Pulmonary artery endothelial cell (primary cell): ENCODE measurements at places on chromosomes 11 and 22.

DNA sequence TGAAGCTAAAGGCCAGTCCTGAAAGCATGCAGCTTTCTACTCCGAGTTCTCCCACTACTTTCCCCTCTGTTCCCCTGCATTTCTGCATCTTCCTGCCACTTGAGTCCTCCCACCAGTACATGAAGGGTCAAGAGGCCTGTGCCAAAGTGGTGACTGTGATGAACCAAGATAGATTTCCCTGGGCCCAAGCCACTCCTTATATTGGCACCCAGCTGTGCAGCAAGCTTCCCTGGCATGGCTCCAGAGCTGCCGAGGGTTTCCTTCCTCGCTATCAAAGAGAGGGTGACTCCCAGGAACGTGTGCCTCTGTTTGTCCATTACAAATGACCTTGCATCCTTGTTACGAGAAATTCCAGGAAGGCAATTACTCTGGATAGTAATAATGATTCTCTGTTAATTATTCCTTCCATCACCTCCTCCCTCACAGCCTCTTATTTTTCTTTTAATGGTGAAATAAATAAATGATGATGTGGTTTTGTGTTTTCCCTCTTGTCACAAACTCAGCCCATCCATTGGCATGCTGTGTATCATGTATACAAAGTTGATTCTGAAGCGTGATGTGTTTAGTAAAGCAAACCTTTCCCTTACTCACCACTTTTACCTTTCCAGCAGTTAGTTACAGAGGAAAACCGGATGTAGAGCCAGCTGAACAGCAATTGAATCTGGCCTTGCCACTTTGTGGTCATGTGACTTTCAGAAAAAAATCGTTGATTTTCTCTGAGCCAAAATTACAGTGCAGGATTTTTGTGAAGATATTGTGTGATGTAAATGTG is 8.3 kb downstream of the SRSF8 start:
- no peak for DNase-seq

DNA sequence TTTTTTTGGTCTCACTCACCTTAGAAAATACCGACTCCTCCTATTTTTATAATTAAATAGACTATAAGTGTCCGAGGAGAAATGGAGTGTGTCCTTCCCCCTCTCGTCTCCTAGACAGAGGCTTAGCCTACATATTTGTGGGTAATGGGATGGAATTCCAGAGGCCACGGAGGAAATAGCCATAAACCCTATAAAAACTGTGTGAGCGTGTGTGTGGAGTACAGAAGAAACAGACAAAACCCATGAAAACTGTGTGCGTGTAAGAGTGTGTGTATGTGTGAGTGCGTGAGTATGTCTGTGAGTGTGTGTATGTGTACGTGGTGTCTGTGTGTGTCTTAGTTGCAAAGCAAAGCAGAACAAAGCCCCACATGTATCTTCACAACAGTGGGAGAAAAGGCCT is 883.5 kb downstream of the OPCML start:
- no peak for DNase-seq

GRCh38 chr11:84685976-84686375 is 941.2 kb downstream of the DLG2 start:
- no peak for DNase-seq

- no peak for DNase-seq
Observed at GRCh38 chr22:41198027-41198580, 7.0 kb upstream of the L3MBTL2 start.

DNA sequence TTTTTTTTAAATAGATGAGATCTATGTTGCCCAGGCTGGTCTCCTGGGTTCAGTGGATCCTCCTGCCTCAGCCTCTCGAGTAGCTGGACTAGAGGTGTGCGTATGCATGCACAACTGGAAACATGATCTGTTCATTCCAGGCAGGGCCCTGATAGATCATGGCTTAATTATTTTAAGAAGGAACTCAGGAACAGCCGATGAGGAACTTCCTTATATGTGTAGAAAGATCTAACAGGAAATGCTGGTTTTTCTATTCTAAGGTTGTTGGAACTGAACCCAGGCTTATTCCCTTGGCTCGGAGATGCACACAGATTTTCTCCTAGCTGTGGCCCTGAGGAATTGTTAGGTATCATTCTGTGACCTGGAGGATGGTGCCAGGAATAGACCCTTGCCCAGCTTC is 32.4 kb downstream of the SPECC1L start:
- DNase-seq = no peak

DNA sequence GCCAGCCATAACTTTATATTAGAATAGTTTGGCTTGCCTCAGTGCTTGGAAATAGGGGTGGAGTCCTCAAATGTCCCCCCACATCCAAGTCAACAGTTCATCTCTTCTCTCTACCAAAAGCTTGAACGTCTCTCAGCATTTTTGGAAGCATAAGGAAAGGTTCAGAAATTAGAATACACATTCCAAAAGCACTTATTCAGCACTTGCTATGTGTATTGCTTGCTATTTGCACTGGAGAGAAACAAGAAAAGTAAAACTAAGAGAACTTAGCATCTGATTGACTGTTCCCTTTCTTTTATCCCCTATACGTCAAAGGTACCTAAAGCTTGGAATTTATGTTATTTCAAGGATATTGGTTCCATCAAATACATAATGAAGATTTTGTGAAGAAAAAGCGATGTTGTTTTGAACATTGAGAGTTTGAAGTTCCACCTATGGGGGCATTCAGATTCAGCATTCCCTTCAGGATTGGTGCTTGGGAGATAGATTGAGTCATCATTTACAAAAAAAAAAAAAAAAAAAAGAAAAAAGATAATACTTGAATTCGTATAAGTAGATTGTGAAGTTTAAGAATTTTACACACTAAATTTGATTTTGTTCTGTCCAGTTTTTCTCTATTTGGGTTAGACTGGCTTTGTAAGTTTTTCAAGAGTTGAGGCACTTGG is 1.3 kb downstream of the TBRG1 start:
- DNase-seq = no peak

DNA sequence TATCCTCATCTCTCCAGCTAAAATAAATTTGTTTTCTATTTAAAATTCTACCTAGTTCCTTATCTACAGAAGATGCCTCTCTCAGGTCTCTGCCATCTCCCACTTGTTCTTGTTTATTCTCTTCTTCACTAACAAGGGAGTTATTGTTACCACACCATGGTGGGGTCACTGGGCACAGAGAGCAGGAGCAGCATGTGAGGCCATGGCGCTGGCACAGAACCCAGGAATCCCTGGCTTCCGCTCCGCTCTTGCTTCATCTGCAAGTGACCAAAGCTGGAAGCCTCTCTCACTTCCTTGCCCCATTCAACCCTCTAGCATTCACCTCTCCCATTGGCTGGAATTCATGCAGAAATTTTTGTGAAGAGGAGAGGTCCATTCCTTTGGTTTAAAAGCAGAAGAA is 190.7 kb upstream of the NCAM1 start:
- DNase-seq = no peak

GRCh38 chr11:18723991-18724390 is 2.0 kb downstream of the IGSF22 start:
- DNase-seq = no peak

GRCh38 chr11:83063073-83063754 is 8.5 kb downstream of the RAB30 start:
- no peak for DNase-seq

DNA sequence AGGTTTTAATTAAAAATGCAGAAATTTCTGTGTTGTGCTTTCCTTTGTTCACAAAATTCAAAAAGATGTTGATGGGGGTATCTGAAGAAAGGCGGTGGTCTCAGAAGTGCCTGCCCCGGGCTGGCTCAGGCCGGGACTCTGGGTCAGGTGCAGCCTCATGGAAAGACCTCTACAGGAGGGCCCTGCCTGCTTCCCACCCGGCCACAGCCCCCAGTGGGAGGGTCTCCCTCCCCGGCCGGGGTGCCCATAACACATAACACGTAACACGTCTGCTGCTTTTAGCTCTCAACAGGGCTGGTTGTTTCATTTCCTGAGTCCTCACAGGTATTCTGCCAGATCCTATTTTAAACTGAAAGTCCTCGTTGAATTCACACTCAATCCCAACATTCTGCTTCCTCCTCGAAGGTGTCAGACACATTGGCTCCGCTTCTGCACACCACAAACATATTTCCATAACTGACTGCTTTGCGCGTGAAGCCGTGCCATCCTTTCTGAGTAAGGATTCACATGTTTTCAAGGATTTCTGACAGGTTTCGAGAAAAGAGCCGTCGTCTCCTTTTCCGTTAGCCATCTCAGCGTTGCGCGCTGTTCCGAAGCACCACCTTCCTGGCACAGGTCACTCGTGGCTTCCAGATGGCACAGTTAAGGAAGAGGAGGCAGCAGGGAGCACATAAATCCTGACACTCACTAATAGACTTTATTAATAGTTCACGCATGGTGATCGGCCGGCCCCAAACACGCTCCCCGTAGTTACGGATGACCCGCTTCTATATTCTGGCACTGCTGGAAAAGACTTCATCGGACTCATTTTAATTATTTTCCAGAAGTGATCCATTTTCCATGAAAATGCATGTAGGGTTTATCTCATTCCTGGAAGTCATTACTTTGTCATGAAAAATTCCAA is 569.3 kb downstream of the BRD1 start:
- no peak for DNase-seq

- no peak for DNase-seq
Observed at GRCh38 chr11:24567380-24567779, 70.5 kb downstream of the LUZP2 start.

- DNase-seq = no peak
Observed at GRCh38 chr22:32480238-32480637, 5.6 kb downstream of the FBXO7 start.

- no peak for DNase-seq
Observed at GRCh38 chr11:128604723-128605122, 17.4 kb upstream of the ETS1 start.

- DNase-seq = no peak
Observed at GRCh38 chr11:17116117-17116516, 38.6 kb upstream of the RPS13 start.

DNA sequence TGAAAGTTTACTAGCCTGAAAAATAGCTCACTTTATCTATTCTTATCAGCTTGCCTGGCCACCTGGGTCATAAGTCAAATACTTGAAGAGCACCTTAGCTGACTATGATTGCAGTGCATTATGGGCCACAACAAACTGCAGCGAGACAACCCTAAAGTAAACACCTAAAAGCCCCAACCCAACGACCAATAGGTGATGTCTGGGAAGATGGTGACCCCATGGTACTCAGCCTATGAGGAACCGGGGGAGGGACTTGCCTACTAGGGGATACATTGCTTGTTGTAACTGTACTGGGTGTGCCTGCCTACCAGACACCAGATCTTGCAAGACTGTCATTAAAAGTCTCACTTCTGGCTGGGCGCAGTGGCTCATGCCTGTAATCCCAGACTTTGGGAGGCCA is 35.6 kb upstream of the APOBEC3A start:
- DNase-seq = no peak

DNA sequence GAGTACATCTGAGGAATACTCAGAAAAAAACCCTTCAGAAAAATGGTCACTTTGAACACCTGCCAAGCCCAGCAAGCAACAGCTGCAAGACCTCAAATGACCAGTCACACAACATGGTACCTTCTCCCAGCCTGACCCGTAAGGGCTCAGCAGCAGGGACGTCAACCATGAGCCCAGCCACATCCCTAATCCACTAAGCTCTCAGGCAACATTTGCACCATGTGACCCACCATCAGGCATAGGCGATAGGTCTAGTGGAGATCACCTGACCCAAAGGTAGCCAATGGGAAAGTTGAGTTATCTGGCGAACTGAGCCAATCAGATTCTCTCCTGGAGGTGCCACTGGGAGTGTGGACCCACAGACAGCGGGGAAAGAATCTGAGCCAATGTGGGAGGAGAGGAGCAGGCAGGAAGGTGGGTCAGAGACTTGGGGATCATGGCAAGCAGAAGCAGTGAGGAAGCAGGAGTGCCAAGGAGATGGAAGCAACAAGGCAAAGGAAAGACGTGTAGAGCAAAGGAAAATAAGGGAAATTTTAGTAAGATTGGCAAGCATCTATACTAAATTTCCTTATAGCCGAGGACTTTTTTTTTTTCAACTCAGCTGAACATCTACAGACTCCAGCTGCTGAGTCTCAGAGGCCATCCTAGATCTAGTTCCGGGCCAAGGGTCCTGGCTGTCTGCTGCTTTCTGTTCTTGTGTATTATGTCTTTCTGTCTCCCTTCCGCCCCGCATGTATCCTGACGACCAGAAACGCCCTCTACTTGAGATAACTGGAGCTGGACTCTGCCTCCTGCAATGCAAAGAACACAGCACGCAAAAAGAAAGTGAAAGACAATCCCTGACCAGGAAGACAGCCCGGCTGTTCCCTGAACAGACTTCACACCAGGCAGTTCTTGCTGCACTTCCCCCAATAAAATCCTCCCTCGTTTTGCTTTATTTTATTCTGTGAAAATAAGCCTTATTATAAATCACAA is 11.0 kb upstream of the PLAAT2 start:
- DNase-seq = no peak

DNA sequence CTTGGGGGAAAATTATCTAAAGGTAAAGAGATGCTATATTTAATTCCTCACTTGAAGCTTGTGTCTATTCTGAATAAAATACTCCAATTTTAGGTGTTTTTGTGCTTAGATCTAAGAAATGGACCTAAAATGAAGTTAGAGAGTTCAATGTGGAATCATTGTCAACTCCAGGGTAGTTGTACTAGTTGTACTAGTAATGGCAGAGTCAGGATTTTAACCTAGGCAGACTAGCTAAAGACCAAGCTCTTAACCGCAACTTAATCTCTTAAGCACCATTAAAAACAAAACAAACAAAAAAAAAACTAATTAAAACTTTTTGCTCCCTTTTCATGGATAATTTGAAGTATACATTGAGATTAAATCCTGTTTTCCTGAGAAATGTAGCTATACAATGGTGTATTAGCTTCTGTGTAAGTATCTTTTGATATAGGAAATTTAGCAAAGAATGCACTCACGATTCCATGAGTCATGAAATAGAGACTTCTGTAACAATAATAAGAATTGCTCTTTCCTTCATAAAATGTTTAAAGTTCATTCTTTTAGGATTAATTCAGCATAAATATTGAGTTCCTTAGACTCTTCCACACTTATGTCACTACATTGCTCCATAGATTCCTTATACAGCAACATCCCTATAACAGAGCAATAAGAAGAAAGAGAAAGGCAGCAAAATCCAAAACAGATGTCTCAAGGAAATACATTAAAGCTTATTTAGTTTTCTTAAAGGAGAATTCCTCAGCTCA is 26.5 kb upstream of the SOX6 start:
- no peak for DNase-seq

GRCh38 chr11:7892059-7892699 is 38.9 kb downstream of the OR10A6 start:
- DNase-seq = no peak

GRCh38 chr11:39541945-39542351 is 1917.5 kb downstream of the LRRC4C start:
- DNase-seq = no peak

- DNase-seq = no peak
Observed at GRCh38 chr11:79493555-79494171, 52.8 kb upstream of the TENM4 start.

GRCh38 chr22:20187777-20188566 is 37.1 kb upstream of the CCDC188 start:
- no peak for DNase-seq

GRCh38 chr22:22721681-22722354 is 77.4 kb downstream of the GGTLC2 start:
- no peak for DNase-seq
